Lung microvascular endothelial cell (primary cell): ENCODE measurements at places on chromosomes 6 and 20.
A peak's percentile ranks its signal among the peaks of the same experiment; 100 is the strongest.

GRCh38 chr6:744666-745353, 51.9 kb upstream of the EXOC2 start:
- DNase-seq: no peak

GRCh38 chr6:35757456-35758123, 18.8 kb upstream of the CLPSL2 start:
- peak; percentile 46 for DNase-seq

DNA sequence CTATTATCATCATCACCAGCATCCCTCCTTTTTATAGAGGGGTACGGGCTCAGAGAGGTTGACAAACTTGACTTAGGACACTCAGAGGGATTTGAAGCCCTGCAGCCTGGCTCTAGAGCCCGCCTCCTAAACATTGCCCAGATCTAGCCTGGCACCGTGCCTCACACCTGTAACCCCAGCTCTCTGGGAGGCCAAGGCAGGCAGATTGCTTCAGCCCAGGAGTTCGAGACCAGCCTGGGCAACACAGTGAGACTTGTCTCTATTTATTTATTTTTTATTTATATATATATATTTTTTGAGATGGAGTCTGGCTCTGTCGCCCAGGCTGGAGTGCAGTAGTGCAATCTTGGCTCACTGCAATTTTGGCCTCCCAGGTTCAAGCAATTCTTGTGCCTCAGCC, 6.3 kb upstream of the CSE1L start:
- DNase-seq: no peak

DNA sequence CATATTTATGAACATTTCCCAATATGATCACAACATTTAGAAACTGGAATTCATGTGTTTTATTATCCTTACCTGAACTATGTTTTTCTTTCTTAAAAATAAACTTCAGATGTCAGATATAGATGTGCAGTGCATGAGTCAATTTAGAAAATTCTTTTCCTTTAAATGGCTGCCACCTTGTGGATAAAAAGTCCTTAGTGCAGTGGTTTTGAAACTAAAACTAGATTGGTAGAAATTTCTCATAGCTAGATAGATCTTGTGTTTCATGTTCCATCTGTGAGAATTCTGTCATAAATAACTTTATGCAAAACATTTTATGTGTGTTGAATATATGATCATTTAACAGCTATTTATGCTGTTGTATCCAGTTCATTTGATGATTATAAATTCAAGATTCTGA, 134.9 kb downstream of the KLHL32 start:
- DNase-seq: peak; percentile 54

GRCh38 chr6:84718038-84718955, 46.1 kb downstream of the TBX18 start:
- DNase-seq: no peak

- DNase-seq: no peak
Observed at GRCh38 chr20:57705127-57705899, 4.5 kb downstream of the PMEPA1 start.
